Activated naive CD4-positive, alpha-beta T cell treated with anti-CD3 and anti-CD28 coated beads for 36 hours (primary cell): ENCODE measurements at places on chromosomes 1 and 21. TPM values are rescaled to one million over a fixed set of nuclear protein-coding genes. Genes with fewer than 3 reads are reported as not detected.

GRCh38 chr1:204377800-204378668, 18.3 kb upstream of the PLEKHA6 start:
- no peak overlapping the region for H3K27ac ChIP-seq
- H3K36me3 ChIP-seq, result no peaks in the 10 kb centered on the region
- peak overlapping the region; percentile 77 for H3K4me3 ChIP-seq

DNA sequence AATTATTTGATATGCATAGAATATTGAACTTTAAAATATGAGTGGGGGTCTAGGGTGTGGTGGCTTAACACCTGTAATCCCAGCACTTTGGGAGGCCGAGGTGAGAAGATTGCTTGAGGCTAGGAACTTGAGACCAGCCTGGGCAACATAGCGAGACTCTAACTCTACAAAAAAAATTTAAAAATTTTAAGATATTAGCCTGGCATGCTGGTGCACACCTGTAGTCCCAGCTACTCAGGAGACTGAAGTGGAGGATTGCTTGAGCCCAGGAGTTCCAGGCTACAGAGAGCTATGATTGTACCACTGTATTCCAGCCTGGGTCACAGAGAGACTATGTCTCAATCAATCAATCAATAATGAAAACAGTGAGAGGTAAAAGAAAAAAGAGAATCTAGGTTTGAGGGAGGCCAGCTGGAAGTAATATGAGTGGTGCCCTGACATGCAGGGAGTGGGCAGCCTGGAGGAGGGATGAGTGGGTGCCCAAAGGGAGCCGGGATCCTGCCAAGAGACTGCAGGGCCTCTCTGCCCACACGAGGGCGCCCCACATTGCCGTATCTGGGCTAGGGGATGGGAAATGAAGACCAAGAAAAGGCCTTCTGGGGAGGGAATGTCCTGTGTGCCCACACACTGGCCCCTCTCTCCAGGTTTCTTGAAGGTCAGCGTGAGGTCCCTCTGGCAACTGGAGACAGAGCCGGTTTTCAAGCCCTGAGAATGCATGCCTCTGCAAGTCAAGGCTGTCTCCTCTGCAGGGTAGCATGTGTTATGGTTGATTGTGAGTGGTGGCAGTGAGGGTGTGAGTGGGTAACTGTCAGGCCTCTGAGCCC, 93.9 kb upstream of the PPM1J start:
- H3K4me3 ChIP-seq, result no peak overlapping the region
- H3K27me3 ChIP-seq, result peaks cover 2% of the 10 kb centered on the region
- no peaks in the 10 kb centered on the region for H3K4me1 ChIP-seq

DNA sequence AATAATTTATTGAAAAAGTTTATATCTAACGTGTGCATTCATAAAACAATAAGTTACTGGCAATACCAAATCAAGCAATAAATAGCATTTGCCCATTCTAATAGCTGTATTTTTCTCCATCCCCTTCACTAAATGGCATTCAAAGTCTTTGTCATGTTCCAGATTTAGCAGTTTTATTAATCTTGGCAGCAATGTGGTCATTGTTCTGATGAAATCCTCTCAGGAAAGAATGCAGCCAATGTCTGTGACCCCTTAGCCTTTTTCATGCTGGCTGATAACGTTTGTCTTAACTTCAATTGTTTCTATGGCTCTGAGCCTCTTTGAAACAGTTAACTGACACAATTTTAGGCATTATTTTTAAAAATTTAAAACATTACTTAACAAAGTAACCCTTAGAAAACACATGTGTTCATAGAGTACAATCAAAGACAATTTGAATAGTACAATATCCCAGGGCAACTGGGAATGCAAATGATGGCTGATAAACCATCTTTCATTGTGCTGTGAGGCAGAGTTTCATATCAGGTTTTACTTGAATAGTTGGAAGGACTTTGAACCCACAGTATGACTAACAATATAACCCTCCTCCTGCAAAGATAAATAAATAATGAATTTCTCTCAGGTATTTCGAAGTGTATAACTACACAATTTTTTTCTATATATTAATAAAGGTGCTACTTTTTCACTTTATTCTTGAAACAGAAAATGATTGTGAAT, 217.5 kb downstream of the LRRIQ3 start:
- no peaks in the 10 kb centered on the region for H3K4me1 ChIP-seq
- no peaks in the 10 kb centered on the region for H3K27me3 ChIP-seq
- no peaks in the 10 kb centered on the region for H3K36me3 ChIP-seq

- H3K27me3 ChIP-seq, result no peaks in the 10 kb centered on the region
- H3K36me3 ChIP-seq, result no peaks in the 10 kb centered on the region
- H3K27ac ChIP-seq, result no peak overlapping the region
- no peak for DNase-seq
Observed at GRCh38 chr1:81023187-81023724, 777.5 kb upstream of the ADGRL2 start.

- no peak overlapping the region for H3K4me3 ChIP-seq
- no peak for DNase-seq
- no peaks in the 10 kb centered on the region for H3K4me1 ChIP-seq
- peaks cover 26% of the 10 kb centered on the region for H3K27me3 ChIP-seq
- no peaks in the 10 kb centered on the region for H3K36me3 ChIP-seq
- H3K27ac ChIP-seq, result no peak overlapping the region
Observed at GRCh38 chr1:219659005-219659600, 46.2 kb upstream of the ZC3H11B start.

DNA sequence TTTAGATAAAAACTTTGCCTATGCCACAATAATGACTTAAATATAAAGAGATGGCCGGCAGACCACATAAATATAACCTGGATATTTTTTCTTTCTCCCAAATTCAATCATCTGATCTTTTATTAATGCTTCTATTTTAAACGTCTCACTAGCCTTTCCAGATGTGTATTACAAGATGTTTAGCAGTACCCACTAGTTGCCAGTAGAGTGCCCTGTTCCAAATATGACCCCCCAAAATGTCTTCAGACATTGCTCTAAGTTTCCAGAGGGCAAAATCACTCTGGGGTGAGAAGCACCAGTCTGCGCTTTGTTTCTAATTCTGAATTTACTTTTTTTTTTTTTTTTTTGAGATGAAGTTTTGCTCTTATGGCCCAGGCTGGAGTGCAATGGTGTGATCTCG, 268.1 kb downstream of the GRIK1 start:
- DNase-seq, result no peak
- H3K4me1 ChIP-seq, result no peaks in the 10 kb centered on the region
- no peak overlapping the region for H3K27ac ChIP-seq
- H3K4me3 ChIP-seq, result no peak overlapping the region
- peaks cover 19% of the 10 kb centered on the region for H3K27me3 ChIP-seq

DNA sequence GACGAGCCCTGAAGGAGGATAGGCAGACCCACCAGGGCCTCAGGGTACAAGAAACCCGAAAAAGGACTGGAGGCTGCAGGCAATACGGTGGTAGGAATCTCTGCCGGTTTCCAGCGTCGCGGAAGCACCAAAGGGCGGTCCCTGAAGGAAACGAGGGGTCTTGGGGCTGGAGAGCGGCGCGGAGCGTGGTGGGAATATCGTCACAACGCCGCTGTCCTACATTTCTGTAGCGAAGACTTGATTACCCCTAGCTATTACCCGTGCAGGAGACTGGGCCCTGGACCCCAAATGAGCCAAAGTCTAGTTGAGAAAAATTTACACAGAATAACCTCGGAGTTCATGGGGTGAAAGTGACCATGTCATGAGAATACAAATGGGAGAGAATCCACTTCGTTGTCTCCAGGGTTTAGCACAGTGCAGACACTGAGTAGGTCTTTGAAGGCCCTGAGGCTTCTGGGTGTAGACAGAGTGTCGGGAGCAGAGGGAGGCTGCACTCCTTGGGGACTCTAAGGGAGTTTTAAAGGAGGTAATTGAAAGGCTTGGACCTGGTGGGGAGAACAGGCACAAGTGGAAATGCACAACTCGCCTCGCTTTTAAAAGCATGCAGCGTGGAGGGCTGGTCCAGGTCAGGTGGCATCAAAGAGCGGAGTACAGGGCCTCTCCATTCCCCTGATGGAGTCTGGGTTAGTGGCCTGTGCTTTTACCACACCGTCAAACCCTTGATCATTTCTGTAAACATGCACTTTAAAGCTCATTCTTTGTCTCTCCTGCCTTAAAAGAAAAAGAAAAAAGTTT, 1.5 kb downstream of the ATP1A1 start:
- peak overlapping the region; percentile 95 for H3K27ac ChIP-seq
- H3K4me3 ChIP-seq, result peak overlapping the region; percentile 92
- DNase-seq, result peak; percentile 54
- no peaks in the 10 kb centered on the region for H3K27me3 ChIP-seq

CFHR5 gene
- total RNA-seq, result not detected
